Placental pericyte (primary cell): ENCODE measurements at places on chromosomes 12 and 14. TPM values are rescaled to one million over a fixed set of nuclear protein-coding genes. Genes with fewer than 3 reads are reported as not detected.

PPM1A gene
- 22.0 and 33.0 TPM in 2 replicates for total RNA-seq

C12orf50 gene
- not detected in 2 replicates for total RNA-seq

C2CD5 gene
- total RNA-seq = 13.8 and 21.8 TPM in 2 replicates

P2RX2 gene
- not detected in 2 replicates for total RNA-seq

FLVCR2 gene
- 1.1 and 1.3 TPM in 2 replicates for total RNA-seq
